ENCODE measurements at places on chromosomes 3 and 15.

DNA sequence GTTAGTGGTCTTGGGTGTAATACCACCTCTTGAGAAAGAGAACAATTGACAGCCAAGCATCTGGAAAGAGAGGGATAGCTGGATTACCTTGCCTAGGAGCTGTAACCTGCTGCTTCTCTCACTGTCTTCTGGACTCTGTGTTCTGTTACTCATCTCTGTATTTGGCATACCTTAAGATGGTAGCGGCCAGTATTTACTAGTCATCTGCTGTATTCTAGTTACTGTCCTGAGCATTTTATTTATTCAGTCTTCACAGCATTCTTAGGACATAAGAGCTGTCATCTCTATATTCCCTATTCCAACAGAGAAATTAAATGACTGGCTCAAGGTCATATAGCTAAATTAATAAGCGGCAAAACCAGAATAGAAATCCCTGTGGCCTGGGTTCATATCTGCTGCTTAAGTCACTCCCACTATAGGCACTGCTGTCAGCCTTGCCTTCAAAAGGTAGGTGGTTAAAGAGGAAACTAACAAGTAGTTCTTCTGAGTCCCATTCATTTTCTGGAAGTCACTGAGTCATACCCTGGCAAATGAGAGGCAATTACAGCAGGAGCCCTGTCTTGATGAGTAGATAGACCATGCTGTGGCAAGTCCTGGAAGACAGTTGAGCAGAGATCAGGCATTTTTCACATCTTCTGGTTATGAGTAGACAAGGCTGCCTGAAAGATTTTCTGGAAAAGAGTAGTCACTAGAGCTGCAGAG, 68.2 kb downstream of the RAB7A start:
- DNase-seq = no peak

DNA sequence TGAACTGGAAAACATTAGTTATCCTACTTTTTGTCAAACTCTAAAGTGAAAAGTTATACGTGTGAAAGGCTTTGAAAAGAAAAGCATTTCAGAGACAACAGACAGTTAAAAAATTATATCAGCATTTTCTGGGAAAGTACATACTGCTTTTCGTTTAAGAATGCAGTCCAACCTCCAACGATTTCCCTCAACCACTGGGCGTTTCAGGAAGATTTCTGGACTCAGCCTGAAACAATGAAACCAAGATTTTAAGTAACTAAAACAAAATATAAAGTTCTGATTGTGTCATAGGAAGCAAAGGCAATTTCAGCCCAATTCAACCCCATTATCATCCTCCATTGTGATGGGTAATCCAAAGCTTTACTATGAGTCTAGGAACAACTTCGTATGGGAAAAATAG, 110.7 kb downstream of the PLD1 start:
- no peak for DNase-seq

GRCh38 chr3:11373235-11373634, 101.0 kb downstream of the ATG7 start:
- DNase-seq = no peak

DNA sequence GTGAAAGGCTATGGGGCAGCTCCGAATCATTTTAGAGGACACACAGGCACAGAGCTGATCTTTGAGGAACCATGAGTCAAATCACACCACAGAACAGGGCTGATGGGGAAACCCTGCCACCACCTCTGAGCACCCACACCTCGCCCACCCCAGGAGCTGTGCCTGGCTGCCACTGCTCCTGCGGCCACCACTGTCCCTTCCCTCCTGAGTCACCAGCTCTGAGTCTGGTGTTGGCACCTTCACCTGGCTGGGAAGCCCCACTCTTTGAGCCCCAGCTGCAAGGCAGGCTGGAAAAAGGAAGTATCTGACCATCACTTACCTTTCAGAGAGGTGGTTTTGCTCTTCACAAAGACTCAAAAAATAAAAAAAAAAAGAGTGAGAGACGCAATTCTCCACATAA, 63.6 kb upstream of the MEF2A start:
- no peak for DNase-seq

GRCh38 chr3:10286596-10287295, 6.0 kb downstream of the GHRL start:
- no peak for DNase-seq

DNA sequence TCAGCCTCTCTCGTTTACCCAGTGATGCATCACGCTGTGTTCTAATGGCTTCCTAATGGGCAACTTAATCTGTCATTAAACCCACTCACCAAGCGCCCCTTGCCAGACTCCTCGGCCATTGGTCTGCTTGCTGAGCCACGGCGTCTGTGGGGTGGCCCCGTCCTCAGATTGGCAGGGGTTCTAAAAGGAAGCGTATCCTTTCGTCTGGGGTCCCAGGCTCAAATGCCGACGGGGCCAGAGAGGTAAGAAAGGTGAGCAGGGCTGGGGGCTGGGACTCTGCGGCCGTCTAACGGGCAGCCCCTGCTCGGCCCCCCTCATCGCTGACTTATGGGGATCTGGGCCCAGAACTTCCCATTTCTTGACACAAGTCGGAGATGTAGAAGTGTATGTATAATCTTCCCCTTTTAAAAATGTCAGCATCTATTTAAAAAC, 315.1 kb upstream of the PROK2 start:
- DNase-seq = no peak

All from left lobe of liver (tissue), 2 donors.